ENCODE measurements at places on chromosomes 5 and 9. TPM values are rescaled to one million over a fixed set of nuclear protein-coding genes. Genes with fewer than 3 reads are reported as not detected.

The SCGB3A2 gene
- not detected for total RNA-seq

The UAP1L1 gene
- 23.0 TPM for total RNA-seq

The MXD3 gene
- 68.0 TPM for total RNA-seq

The HK3 gene
- total RNA-seq: not detected

The MUSK gene
- total RNA-seq: not detected

The SPINK13 gene
- total RNA-seq: not detected

The ENTPD2 gene
- not detected for total RNA-seq

The DEPDC1B gene
- total RNA-seq: 19.1 TPM

The MYMK gene
- not detected for total RNA-seq

The FAM169A gene
- 1.5 TPM for total RNA-seq

The SLC25A2 gene
- 0.15 TPM for total RNA-seq

The JAK2 gene
- total RNA-seq: 6.0 TPM

The WDR31 gene
- 0.80 TPM for total RNA-seq

The GABBR2 gene
- 2.3 TPM for total RNA-seq

The GPR151 gene
- not detected for total RNA-seq

The CTXN3 gene
- not detected for total RNA-seq

The ARHGEF39 gene
- total RNA-seq: 3.1 TPM

The KIF4B gene
- total RNA-seq: under 0.01 TPM

Measured in mammary microvascular endothelial cell (primary cell).